ENCODE measurements at places on chromosomes 5 and 9.

- no peak for DNase-seq
These were observed 10.1 kb upstream of the RNF183 start for GRCh38 chr9:113313261-113313660.

- no peak for DNase-seq
These were observed 18.6 kb downstream of the BRD3 start for GRCh38 chr9:134049236-134049635.

DNA sequence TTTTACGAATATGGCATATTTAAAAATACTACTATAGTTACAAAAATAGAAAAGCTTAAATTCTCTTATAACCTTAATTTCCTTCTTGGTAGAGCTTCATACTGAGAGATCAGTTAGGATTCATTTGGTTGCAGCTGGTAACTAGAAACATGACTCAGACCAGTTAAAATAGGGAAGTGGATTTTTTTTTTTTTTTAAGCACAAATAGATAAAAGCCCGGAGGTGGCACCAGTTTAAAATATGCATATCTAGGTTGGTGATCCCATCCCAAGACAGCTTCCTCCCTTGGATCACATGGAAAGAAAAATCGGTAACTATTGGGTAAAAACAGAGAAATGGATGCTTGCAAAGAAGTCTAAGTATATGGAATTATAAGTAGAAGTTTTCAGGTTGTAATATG, 1634.3 kb downstream of the MAT2B start:
- DNase-seq = no peak

- no peak for DNase-seq
These were observed 10.5 kb downstream of the LHX6 start for GRCh38 chr9:122218071-122218934.

GRCh38 chr5:126846744-126847455, 70.0 kb downstream of the LMNB1 start:
- DNase-seq = no peak

DNA sequence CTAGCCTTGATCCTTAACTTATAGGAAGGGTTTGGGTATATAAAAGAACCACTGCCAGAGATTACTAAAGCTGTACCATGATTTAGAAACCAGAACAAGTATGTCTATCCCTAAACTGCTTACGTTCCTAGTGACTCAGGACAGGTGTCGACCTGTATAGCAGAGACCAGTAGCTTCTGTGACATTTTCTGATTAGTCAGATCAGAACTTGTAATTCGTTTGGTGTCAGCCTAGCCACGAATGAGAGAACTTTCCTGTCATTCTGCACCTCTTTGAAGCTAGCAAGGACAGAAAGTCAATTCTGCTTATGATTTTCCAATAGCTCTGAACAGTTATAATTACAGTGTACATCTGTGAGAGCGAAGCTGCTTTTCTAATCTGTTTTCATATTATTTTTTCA, 39.5 kb downstream of the PRKACG start:
- no peak for DNase-seq

GRCh38 chr5:159780246-159780645, 136.0 kb upstream of the ADRA1B start:
- no peak for DNase-seq

- no peak for DNase-seq
These were observed 649.8 kb downstream of the CETN3 start for GRCh38 chr5:89759802-89760201.

DNA sequence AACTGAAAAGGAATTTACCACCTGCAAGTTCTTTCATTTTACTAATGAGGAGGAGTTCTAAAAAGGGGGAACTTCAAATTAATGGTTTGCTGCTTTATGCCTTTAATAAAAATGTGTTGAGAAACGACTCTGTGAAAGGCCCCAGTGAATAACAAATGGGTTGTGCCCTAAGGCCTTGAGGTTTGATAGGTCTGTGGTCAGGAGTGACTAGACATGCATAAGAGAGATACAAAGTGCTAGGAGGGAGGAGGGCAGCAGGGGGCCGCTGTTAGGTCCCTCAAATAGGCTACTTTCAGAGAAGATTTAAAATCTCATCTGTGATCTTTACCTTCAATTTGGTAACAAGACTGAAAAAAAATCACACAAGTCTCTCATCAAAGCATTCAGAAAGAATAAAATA, 58.3 kb downstream of the FAM81B start:
- DNase-seq = no peak

- no peak for DNase-seq
These were observed 49.2 kb upstream of the NTRK2 start for GRCh38 chr9:84620338-84620737.

DNA sequence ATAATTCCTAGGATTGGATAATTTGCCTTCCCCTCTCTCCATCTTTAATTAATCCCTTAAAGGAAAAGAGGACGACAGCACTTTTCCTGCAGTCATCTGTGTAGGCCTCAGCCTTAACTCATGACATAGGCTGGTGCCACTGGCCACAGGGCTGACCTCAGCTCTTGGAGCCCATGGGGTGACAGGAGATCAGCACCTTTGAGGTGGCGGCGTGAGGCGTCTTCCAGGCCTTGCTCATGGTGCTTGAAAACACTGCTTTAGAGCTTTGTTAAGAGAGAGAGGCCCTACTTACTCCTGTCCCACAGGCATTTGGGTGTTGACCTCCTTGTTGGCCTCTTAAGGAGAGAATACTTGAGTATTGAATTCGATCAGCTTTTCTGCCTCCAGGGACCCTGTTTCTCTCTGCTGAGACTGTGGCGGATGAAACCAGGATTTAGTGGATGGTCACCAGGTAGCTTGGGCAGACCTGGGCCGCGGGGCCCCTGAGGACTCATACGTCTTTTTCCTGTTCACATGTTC, 23.4 kb downstream of the TENT4A start:
- DNase-seq = no peak

GRCh38 chr5:43432486-43433375, 20.5 kb upstream of the CCL28 start:
- DNase-seq = no peak

DNA sequence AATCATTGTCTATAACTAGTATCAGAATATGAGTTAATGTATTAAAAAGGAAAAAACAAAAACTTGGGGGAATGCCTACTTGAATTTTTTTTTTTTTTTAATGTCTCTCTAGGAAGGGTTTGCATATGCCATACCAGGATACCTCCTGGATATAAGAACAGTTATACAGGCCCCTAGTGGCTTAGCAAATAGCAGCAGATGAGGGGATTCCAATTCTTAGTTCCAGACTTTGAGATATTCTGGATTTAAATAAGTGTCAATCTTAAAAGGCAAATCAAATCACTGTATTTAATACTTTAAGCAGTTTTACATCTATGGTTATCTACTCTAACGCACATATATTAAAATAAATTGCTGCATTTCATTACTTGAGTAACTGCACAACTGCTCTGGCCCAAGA, 1055.5 kb upstream of the DMAC1 start:
- no peak for DNase-seq

DNA sequence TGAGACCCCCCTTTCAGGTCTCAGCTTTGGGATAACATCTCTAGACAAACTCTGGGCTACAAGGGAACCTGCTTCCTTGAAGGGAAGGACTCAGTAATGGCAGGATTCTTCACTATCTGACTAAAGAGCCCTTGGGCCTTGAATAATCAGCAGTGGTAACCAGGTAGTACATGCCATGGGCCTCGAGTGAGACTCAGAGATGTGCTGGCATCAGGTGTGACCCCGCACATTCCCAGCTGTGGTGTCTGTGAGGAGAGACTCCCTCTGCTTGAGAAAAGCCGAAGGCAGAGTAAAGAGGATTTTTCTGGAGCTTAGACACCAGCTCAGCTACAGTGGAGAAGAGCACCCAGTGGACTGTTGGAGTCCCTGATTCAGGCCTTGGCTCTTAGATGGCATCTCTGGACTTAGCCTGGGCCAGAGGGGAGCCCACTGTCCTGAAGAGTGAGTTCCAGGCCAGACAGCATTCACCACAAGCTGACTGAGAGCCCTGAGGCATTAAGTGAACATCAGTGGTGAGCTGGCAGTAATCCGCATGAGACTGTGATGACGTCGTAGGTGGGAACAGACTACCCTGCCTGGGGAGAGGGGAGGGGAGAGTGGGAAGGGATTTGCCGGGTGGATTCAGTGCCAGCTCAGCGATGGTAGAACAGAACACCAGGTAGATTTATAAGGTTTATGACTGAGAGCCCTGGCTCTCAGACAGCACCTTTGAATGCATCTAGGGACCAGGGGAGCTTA, 5.3 kb upstream of the ZNF782 start:
- no peak for DNase-seq

- no peak for DNase-seq
These were observed 19.4 kb downstream of the FPGS start for GRCh38 chr9:127822108-127822507.
